ENCODE measurements at places on chromosomes 7 and 10.
A peak's percentile ranks its signal among the peaks of the same experiment; 100 is the strongest.

- no peak for DNase-seq
Observed at GRCh38 chr10:118907051-118907450, 122.5 kb upstream of the NANOS1 start.

DNA sequence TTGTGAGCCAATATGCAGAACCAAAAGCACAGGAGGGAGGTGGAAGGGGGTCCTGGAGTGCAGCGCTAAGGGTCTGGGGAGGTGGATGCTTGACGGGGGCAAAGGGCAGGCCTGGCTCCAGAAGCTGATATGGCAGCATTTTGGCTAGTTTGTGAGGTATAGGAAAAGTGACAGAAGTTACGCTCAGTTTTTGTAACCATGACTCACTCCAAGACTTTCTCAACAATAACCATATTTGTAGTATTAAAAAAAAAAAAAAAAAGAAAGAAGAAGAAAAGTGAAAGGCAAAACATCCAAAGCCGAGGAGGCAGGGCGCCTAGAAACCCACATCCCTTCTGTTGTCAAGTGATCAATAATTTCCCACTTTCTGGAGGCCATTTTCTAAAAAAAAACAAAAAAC, 92.3 kb downstream of the RNF216 start:
- no peak for DNase-seq

DNA sequence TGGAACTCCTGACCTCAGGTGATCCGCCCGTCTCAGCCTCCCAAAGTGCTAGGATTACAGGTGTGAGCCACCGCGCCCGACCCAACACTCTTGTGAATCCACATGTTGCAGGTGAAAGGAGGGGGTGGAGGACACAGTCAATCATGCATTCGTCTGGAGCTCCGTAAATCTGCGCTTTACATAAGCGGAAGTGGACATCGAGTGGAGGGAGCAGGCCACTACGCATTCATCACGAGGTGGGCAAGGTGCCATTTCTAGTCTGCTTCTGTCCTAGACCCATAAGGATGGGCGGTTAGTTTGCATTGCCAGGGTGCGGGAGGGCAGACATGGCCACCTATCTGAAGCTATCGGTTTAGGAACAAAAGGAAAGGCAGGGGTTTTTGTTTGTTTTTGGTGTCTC, 225.2 kb upstream of the TCERG1L start:
- no peak for DNase-seq

- no peak for DNase-seq
Observed at GRCh38 chr10:131832056-131832685, 68.6 kb upstream of the PPP2R2D start.

DNA sequence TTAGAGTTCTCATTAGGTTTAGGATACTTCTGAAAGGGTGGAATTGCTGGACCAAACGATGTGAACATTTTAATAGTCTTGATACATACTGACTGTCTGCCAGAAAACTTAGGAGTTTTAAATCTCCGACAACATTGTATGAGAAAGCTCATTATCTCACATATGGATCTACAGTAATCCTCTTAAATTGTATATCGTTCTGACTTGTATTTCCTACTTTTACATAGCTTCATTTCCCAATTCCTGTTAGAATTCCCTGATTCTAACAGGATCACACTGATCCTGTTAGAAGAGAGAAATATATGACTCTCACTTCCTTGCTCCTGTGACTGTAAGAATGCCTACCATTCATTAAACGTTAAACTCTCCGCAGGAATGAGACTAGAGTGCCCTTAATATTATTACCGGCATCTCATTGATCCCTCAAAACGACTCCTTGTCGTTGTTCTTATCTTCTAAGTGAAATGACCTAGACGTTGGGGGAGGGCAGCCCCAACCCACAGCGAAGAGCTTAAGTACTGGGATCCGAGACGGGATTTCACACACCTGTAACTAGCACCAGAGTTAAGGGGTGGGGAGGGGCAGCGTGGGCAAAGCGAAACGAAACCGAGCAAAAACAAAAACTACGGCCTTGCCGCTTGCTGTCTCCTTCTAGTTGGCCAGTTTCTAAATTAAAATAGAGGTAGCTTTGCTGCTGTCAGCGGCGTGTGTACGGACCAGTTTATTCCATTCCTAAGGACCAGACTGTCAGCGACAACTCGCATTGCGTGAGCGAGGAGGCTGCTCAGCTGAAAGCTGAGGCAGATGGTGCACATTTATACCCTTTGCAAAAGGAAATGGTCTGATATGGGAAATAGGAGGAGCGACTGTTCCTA, 678 bp upstream of the TMEM106B start:
- peak; percentile 71 for DNase-seq

- DNase-seq, result no peak
Observed at GRCh38 chr10:62475551-62475950, 101.4 kb downstream of the ZNF365 start.

- no peak for DNase-seq
Observed at GRCh38 chr10:70756700-70757360, 28.3 kb downstream of the TBATA start.

Data from kidney (tissue), 22 donors.